NCI-H187 (cell line): ENCODE measurements at places on chromosomes 5 and 9.

DNA sequence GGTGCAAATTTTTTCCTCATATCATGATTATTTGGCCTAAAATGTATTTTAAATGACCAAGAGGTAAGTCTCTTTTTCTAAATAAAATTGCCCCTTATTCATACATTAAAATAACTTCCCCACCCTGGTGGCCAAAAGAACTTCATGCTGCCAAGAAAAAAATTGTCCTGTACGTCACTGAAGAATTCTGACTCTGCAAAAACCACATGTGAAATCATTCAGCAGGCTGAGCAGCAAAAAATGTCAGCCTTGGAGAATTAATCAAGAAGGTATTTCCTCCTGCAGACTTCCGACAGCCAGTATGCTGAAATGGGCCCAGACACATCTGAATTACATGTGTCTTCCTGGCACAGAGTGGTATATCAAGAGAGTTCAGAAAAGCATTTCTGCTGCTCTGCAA, 94.6 kb upstream of the HMHB1 start:
- no peak for DNase-seq

GRCh38 chr9:83431101-83432060, 106.8 kb downstream of the FRMD3 start:
- DNase-seq: no peak

GRCh38 chr9:123912167-123912897, 17.6 kb downstream of the DENND1A start:
- DNase-seq: no peak

DNA sequence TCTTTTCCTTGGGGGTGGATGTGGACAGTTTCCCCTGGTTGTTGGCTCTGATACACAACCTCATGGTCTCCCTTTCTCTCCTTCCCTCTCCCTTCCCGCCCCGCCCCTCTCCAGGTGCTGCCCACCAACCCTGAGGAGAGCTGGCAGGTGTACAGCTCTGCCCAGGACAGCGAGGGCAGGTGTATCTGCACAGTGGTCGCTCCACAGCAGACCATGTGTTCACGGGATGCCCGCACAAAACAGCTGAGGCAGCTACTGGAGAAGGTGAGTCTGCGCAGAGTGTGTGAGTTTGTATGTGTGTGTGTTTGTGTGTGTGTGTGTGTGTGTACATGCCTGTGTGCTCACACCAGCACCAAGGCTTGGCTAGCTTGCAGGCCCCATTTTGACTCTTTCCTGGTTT, 2.6 kb downstream of the OLFM1 start:
- DNase-seq: no peak

DNA sequence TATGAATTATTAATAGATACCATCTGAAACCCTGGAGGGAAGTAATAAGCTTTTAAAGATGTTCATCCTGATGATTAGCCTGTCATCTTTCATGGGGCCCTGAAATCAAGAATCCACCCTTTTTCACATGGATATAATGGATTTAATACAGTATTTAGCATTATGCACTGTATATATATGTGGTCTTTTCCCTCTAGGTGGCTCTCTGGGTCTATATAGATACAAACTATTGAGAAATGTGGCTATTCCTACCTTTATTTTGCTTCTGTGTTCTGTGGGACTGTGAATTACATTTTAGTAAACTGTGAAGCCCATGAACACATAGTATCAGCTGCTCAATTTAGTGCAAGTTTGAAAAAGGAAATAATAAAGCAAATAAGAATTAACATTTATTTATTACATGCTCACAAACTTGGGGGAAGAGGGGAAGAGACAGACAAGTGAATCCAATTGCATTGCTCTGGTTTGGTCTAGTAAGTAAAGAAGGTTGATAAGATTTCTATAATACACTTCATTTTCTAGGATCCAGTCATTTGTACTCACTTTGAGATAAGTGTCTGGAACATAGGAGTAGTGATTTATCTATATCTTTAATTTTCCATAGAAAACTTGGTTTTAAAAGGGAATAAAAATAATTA, 112.2 kb downstream of the SCAMP1 start:
- no peak for DNase-seq

GRCh38 chr5:79133657-79134451, 22.2 kb downstream of the BHMT start:
- peak; percentile 20 for DNase-seq

- no peak for DNase-seq
Measured at GRCh38 chr5:155140646-155141045, 127.1 kb downstream of the KIF4B start.

- no peak for DNase-seq
Measured at GRCh38 chr5:6516823-6517222, 68.2 kb downstream of the UBE2QL1 start.

DNA sequence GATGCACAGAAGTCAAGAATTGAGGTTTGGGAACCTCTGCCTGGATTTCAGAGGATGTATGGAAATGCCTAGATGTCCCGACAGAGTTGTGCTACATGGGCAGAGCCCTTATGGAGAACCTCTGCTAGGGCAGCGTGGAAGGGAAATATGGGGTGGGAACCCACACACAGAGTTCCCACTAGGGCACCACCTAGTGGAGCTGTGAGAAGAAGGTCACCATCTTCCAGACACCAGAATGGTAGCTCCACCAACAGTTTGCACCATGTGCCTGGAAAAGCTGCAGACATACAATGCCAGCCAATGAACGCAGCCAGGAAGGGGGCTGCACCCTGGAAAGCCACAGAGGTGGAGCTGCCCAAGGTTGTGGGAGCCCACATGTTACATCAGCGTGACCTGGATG, 104.5 kb downstream of the STK32A start:
- DNase-seq: no peak

- DNase-seq: no peak
Measured at GRCh38 chr9:92187989-92188714, 72.9 kb upstream of the SPTLC1 start.

DNA sequence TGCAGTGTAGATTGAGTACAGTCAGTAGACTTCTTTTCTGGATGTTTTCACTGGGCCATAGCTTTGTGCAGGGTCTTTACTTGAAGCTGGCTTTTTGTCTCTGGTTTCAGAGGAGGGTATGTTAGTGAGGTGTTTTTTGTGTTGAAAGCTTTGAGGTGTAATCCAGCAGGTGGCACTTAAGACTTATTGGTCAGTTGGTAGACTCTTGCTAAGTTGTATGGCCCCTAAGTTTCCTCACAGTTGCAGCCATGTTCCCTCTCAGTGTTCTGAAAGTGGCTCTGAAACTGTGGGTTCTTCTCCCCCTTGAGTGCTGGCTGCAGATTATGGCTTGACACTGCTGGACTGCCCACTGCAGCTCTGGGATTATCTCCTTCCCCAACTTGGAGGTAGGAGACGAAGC, 55.7 kb upstream of the SLC44A1 start:
- DNase-seq: no peak

GRCh38 chr5:149015561-149015960, 47.3 kb downstream of the SH3TC2 start:
- DNase-seq: no peak

- DNase-seq: no peak
Measured at GRCh38 chr9:36991516-36992134, 42.4 kb downstream of the PAX5 start.

DNA sequence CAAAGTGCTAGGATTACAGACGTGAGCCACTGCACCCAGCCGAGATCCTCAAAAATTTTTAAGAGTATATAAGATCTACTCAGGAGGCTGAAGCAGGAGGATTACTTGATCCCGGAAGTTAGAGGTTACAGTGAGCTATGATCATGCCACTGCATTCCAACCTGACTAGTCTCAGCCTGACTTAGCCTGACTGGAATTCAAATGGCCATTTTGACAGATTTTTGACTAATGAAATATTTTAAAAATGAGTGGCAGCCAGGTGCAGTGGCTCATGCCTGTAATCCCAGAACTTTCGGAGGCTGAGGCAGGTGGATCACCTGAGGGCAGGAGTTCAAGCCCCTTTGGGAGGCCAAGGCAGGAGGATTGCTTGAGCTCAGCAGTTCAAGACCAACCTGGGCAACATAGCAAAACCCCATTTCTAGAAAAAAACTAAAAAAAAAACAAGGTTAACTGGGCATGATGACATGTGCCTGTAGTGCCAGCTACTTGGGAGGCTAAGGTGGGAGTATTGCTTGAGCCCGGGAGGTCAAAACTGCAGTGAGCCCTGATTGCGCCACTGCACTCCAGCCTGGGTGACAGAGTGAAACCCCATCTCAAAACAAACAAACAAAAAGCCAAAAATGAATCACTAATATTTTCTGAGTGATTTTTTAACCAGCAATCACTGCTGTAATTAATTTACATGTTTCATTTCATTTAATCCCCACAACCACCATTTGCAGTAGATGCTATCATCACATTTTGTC, 16.6 kb downstream of the ATOX1 start:
- DNase-seq: no peak

DNA sequence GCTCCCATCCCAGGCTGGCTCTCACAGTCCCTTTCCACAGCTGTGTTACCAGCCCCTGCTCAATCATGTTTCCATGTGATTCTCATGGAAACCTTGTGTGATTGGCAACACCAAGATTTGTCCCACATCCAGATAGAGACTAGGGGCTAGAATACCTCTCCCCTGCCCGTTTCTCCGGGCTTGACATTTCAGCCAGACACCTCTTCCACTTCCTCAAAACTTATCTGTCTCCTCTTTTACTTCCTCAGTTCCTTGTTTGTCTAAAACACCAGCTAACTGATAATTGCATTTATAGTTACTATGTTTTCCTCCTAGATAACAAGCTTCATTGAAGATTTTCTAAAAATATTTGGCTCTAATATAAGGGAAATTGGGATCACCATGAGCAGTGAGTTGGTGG, 16.6 kb upstream of the KCNMB1 start:
- DNase-seq: no peak

GRCh38 chr9:24793787-24794186, 248.1 kb upstream of the IZUMO3 start:
- DNase-seq: no peak

- DNase-seq: no peak
Measured at GRCh38 chr5:61304590-61305381, 27.3 kb upstream of the ZSWIM6 start.

DNA sequence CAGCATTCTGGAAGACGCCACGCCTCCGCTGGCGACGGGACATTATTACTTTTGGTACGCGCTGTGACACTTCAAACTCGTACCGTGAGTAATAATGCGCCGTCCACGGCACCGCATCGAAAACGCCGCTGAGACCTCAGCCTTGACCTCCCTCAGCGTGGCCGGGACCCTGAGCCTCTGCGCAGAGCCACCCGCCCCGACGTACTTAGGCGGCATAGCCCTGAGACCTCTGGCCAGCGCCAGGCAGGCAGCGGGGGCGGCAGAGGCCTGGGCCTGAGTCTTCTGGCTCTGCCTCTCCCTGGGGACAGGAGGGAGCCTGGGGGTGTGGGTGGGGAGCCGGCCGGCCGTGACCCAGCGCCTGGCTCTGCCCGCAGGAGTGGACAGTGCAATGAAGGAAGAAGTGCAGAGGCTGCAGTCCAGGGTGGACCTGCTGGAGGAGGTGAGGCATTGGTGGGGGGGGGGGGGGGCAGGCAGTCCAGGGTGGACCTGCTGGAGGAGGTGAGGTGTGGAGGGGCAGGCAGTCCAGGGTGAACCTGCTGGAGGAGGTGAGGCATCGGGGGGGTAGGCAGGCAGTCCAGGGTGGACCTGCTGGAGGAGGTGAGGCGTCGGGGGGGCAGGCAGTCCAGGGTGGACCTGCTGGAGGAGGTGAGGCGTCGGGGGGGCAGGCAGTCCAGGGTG, 8.0 kb downstream of the EGFL7 start:
- DNase-seq: no peak

DNA sequence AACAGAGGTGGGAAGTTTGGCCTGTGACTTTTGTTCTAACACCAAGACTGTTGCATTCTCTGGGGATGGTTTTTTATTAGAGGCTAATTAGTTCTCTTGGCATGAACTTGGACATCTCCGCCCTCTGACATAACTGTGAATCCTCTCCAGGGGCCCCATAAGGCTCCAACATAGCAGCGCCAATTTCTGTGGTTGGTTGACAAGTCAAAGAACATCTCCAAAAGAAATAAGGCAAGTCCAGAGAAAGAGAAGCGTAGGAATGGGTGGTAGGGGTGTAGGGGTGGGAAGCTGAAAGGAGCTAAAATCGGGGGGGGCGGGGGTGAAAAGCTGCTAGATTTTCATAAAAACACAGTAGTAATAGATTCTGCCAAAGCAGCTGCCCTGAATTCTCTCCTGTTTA, 81.0 kb upstream of the DAB2 start:
- DNase-seq: no peak

GRCh38 chr9:79255651-79256260, 316.0 kb upstream of the TLE4 start:
- no peak for DNase-seq

GRCh38 chr5:163917747-163918146, 412.3 kb downstream of the MAT2B start:
- DNase-seq: no peak

DNA sequence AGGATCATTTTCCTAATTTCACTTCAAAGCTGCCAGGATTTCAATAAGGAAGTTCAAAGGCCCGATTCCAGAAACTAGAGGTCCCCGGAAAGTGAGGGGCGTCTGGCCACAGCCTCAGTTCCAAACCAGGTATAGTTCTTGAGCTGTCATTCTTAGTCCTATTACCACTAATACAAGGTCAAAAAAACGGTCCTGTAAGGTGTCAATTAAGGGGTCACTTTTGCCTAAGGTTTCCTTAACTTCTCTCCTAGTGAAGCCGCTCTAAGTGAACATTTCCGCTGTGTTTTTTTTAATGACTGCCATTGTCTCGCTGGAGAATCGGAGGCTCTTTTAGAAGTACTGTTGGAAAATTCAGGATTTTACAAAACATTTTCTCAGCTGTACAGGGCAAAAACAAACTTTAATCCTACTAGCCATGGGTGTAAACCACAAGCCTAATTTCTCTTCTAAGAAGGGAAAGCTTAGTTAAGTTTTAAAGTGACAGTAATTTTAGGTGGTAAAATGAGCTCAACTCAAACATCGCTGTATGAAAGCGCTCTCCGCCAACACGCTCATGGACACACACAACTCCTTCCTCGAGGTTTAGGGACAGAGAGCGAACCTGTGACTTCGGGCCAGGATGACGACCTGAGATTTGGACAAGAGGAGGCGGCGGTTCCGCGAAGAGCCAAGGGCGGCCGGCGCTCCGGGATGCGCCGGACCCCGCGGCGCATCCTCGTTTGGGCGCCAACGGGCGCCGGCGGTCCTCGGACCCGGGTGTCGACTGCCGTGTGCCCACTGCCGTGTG, 76.7 kb upstream of the IFNE start:
- DNase-seq: no peak

- no peak for DNase-seq
Measured at GRCh38 chr5:169641253-169641652, 4.2 kb downstream of the DOCK2 start.

DNA sequence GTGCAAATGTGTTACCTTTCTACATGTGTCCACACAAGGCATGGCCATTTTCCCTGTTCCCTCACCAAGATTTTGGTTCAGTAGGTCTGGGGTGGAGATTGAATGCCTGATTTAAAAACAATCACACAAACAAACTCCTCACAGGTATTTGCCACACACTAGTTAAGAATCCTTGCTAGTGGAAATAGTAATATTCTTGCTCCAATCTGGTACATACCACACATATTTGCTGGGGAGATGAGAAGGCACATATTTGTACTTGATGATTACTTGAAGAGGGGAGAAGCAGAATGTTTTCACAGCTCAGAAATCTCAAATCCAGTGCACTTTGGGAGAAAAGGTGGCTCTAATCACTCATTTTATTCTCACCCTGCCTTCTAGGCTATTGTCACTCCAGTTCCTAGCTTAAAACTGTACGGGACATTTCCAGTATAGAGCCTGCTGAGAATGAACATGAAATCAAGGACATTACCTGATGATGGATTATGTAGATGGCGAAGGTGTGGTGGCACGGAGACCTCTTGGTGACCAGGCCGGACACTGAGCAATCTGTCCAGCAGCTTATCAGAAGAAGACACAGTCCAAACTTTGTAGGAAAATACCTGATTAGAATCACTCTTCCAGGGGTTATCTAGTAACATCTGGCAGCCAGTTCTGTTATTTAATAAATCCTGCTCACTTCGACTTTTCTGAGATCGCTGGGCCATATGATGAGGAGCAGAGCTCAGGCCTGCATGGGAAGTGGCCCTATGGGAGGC, 116.1 kb upstream of the IL6ST start:
- no peak for DNase-seq
